ENCODE measurements at places on chromosomes 7 and 10.

DNA sequence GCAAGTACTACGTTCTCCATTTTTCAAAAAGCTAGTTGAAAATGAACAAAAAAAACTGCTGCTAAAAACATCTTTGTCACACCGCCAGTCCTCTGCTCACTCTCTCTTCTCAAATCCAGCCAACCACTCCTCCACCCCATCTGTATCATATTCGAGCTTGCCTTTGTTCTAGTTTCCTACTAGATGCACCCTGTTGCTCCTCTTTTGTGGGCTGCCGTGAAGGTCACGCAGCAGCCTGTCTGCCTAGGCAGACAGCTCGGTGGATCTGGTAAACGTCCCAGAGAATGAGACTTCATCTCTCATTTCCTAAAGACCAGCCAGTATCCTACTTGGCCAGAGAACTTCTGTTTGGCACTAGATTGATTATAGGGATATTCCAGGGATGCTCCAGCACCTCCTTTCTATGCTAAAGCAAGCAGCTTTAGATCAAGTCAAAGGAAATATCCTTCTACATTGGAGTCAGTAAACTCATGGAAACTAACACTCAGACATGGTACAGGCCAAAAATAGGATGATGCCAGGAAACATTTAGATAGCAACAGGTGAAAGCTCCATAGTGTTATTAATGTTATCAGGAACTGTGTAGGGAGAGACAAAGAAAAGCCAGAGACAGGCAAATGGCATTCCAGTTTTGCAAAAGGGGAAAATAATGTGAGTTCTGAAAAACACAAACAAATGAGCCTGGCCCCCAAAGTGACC is 8.7 kb upstream of the PLXNA4 start:
- DNase-seq = no peak

GRCh38 chr10:17029581-17030271 is 99.9 kb downstream of the CUBN start:
- no peak for DNase-seq

DNA sequence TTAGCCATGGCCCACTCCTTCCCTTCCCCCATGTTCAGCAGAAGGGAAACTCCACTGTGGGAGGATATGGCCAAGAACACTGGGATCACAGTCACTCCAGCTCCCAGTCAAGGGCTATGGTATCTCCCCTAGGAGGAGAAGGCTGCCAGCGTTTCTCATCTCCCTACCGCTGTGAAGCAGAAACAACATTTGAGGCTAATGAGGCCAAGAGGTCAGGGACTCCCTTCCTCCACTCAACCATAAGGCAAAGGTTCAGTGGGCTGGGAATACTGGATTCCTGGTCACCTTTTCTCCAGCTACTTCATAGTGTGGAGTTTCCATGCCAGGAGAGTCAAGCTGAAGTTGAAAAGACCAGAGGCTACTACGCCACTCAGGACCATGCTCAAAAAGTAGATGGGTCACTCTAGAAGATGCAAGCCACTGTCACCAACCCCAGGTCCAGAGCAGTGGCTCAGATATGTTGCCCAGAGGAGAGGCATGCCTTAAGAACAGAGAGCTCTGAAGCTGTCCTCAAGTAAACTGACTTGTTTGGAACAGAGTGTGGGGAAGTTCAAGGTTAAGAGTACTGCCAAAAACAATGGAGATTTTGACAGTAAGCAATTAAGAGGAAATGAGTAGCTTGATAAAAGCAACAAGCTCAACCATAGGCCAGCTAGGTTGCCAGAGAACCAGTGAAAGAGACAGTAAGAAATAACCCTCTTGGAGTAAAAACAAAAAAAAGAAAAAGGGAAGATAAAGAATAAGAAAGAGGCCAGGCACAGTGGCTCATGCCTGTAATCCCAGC is 3.8 kb upstream of the TMEM140 start:
- DNase-seq = no peak

GRCh38 chr7:130258494-130259078 is 8.1 kb upstream of the CPA2 start:
- no peak for DNase-seq

DNA sequence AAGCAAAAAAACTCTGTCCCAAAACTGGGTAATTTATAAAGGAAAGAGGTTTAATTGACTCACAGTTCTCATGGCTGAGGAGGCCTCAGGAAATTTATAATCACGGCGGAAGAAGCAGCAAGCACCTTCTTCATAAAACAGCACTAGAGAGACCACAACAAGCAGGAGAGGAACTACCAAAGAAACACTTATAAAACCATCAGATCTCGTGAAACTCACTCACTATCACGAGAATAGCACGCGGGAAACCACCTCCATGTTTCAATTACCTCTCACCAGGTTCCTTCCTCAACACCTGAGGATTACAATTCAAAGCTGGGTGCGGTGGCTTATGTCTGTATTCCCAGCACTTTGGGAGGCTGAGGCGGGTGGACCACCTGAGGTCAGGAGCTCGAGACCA is 48.5 kb downstream of the PDIA4 start:
- DNase-seq = no peak

Measured in hematopoietic multipotent progenitor cell treated with erythropoietin and hydrocortisone succinate and interleukin-3 and kit ligand, for 17 days (in vitro differentiated cells).